Activated T-cell treated with anti-CD3 and anti-CD28 coated beads, Interleukin-2, amount 50 U/mL, for 4 hours (primary cell): ENCODE measurements at places on chromosomes 1 and 21.

DNA sequence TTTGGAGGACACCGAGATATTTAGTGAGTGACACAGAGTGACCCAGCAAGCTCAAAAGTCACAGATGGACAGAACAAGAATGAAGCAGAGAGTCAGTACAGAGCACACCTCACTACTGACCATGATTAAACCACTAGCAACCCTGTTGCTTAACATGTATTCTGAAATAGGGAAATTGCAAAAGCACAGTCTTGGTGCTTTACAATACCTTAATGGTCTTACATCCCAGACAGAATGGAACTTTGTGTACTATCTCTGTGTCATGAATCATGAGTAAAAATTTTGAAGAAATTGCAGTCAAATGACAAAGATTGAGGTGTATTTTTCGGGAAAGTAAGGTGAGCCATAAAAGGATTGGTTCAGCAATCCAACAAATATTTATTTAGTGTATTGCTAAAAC, 2.7 kb upstream of the SAMSN1 start:
- no peak for DNase-seq

- no peak for DNase-seq
These were observed 31.4 kb downstream of the PODN start for GRCh38 chr1:53093451-53093754.

GRCh38 chr1:200198236-200198635, 170.7 kb downstream of the NR5A2 start:
- DNase-seq: no peak

DNA sequence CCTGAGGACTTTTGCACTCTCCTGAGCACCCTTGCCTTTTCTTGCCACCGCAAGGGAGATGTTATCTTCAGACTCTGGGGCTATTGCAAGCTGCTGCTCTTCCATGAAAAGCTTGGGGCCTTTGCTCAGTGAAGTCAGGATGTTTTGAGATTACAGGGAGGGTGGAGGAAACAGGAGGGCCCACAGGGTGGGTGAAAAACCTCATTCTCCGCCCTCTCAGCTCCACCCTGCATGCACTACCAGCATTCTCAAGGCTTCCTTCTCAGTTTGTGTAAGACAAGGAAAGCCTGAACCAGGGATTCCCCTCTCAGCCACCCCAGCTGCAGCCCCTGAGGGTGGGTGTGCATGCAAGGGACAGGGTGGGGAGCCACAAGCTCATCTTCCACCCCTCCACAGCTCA, 25.8 kb upstream of the ZNF648 start:
- DNase-seq: no peak

GRCh38 chr1:244917073-244917670, 52.8 kb upstream of the HNRNPU start:
- DNase-seq: no peak

GRCh38 chr1:45033356-45033755, 21.3 kb downstream of the UROD start:
- no peak for DNase-seq

GRCh38 chr1:31376375-31377134, 3.7 kb upstream of the FABP3 start:
- no peak for DNase-seq

DNA sequence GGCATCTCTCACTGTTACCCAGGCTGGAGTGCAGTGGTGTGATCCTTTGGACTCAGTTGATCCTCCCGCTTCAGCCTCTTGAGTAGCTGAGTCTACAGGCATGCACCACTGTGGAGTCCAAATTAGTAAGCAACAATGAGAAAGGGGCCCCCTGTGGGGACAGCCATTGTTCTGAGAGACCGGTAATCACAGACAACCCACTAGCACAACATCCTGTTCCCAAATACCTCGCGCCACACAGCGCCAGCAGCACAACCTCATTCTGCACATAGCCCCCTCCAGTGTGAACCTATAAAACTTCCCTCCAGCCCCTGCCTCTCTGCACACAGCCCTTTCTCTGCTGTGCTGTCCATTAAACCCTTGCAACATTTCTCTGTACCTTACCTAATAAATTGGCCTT, 226.4 kb downstream of the DYRK1A start:
- no peak for DNase-seq

- DNase-seq: no peak
These were observed 51.5 kb downstream of the PRDM2 start for GRCh38 chr1:13751458-13751871.

DNA sequence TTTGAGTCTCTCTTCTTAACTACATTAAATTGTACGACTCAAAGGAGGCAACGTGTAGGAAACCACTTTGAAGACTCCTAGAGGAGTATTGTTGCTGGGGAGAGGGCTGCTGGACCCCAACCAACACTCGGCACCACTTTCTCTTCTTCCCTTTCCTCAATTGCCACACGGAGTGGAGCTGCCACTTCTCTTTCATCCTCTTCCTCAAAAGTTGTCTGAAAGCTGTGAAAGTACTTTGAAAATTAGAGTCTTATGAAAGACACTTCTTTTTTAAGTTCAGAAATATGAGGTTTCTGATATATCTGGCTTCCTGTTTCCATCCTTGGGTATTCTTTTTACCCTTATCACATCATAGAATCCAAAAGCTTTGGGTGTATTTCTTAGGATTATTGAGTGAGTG, 59.5 kb downstream of the MRPS6 start:
- DNase-seq: no peak

- no peak for DNase-seq
These were observed 294.0 kb upstream of the PTBP2 start for GRCh38 chr1:96427616-96428015.

DNA sequence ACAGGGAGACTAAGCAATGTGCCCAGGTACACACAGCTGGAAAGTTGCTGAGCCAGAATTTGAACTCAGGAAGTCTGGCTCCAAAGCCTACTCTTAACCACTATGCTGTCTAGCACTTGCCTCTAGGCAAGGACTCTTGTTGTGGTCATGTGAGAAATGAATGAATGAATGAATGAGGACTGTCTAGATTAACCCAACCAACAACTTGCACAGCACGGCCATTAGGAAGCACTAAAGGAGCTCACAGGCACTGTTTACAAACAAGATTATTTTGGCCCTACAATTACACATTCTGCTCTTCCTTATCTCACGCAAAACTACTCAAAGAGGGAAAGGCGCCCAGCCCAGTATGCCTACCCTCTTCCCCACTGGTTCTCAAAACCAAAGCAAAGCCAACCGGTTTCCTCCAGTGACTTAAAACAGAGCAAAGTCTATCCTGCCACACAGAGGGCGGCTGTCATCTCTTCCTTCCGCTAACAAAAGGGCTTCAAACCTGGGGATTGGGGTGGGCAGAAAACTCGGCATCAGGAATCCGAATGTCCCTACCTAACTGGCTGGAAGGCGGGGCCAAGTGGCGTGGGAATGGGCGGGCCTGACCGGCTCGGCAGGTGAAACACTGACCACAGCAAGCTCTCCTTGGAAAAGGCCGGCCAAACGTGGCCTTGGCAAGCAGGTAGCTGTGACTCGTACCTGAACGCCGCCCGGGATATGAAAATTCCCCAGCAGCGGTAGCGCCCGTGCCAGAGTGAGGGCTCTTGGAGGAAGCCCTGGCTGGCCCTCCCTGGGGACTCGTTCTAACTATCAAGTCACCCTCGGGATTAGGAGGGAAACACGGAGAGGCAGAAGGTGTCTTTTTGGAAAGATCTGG, 948 bp downstream of the STK40 start:
- no peak for DNase-seq

DNA sequence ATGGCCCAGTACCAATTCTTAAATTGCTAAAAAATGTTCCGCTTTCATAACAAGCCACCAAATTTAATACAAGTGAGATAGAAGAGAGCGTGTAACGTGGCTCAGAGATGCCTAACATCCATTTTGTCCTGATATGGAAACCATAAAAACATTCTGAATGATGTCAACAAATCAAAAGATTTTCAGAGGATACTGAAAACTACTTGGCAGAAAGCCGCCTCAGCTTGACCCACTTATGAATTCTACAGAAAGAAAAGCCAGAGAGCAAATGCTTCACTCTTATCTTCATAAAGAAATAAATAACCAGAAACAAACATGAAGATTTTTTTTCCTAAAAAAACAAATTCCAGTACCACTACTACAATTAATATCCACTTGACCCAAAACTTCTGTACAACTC, 41.2 kb downstream of the OMA1 start:
- DNase-seq: no peak
